Activated B cell treated with CpG ODN at 0.5 μM for 24 hours (primary cell): ENCODE measurements at places on chromosomes 6 and 20. TPM values are rescaled to one million over a fixed set of nuclear protein-coding genes. Genes with fewer than 3 reads are reported as not detected.

DNA sequence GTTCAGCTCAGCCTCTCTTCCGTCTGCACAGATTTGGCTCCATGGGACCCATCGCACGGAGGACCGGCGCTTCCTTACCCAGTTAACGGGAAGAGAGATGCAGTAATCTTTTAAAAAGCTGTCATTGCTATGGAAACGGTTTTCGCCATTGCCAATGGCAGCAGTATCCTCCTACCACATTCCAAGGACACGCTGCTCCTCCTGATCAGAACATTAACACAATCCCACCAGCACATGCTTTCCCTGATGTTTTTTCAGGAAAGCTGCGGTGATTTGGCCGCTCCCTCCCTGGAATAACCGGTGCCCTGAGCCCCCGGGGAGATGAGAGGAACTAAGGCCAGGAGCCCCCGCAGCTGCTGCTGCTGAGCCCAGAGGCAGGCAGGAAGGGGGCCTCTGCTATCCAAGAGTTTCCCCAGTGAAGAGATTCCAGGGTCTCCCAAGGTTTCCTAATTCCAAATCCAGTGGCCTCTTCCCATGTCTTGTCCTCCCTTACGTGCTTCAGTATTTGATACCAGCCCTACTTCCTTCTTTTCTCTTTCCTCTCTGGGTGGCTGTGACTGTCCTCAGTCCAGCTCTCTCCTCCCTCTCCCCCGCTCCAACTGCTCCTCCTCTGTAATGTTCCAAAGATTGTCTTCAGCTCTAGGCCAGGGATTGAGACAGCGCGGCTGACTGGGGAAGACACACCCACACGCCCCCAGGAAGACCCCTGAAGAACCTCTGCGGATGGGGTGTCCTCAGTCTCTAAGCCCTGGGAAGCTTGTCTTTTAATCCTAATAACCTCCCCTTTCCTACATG is 2.6 kb downstream of the BNIP5 start:
- no peak for DNase-seq

The SLC16A10 gene
- total RNA-seq: 0.02 and 0.13 TPM in 2 replicates

DNA sequence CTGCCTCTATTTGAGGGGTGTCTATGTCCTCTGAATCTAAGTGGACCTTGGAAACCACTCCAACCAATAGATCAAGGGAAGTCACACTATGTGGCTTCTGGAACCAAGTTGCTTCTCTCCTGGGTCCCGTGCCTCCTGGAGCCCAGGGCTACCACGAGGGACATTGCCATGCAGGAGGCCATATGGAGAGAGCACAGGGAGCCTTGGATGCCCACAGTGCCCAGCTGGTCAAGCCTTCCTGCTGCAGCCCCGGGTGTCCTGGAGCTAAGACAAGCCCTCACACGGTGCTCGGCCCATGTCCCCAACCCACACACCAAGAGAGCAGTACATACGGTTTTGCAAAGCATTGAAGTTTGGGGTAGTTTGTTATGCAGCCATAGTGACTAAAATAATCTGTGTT is 231.6 kb downstream of the SYNDIG1 start:
- DNase-seq: no peak

- DNase-seq: no peak
Measured at GRCh38 chr20:17210387-17210786, 16.5 kb upstream of the PCSK2 start.

- no peak for DNase-seq
Measured at GRCh38 chr6:156780962-156781853, 4.0 kb downstream of the ARID1B start.

- DNase-seq: no peak
Measured at GRCh38 chr20:15220009-15220656, 882.7 kb upstream of the FLRT3 start.

The CCN5 gene
- not detected in 2 replicates for total RNA-seq

DNA sequence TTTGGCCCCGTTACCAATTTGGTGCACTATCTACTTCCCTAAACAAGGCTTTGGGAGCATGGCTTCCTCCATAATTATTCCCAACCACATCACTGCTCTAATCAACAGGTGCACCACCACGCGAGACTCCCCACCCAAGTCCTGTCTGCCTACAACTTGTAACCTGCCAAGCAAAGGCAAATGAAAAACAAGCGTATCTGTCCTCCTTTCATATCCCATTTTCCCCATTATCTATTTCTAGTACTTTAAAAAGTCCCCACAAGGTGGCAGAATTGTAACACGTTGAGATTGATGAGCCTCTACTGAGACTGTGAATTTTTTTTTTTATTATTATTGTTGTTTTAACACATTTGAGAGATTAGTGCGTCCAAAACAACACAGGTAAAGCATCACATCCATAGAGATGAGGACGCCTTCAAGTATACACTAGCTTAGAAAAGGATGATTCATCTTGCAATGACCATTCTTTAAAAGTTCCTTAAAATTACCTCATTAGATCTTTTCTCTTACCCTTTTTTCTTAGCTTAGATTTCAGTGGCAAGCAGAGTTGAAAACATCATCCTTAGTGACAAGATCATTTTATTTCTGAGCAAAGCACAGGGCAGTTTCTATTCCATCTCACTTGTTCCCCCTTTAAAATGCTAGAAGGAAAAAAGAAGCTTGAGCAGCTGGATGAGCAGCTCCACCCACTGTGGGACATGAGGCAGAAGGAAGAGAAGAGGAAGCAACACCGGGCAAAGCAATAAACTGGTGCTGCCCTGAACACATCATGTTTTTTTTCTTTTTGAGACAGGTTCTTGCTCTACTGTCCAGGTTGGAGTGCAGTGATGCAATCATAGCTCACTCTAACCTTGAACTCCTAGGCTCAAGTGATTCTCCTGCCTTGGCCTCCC is 210.8 kb downstream of the ARHGAP18 start:
- DNase-seq: no peak

The TENT5A gene
- 7.5 and 9.4 TPM in 2 replicates for total RNA-seq

GRCh38 chr6:167856999-167857660 is 30.4 kb downstream of the AFDN start:
- DNase-seq: no peak

- DNase-seq: no peak
Measured at GRCh38 chr6:150929416-150929815, 63.9 kb downstream of the MTHFD1L start.

- no peak for DNase-seq
Measured at GRCh38 chr6:107987805-107988204, 29.8 kb upstream of the SEC63 start.

The PFDN4 gene
- total RNA-seq: 16.5 and 22.1 TPM in 2 replicates

DNA sequence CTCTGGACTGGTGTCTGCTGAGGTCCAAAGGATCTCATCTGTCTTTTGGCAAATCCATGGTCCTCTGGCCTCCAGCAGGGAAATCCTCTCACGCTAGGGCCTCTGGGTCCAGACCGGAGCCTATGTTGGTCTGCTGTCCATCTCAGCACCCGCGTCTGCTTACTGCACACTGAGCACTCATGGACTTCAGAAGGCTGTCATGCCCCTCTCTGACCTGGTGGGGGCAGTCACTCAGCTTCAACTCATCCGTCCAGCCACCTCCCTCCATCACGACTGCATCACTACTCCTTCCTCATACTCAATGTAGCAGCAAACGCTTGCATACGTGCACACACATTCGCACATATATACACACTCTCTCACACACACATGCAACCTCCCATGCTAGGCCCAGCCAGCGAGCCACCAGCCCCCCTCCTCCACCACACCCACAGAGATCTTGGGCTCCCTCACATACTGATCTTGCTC is 33.3 kb downstream of the GABRR2 start:
- no peak for DNase-seq

The EYA4 gene
- 0.05 and 0.40 TPM in 2 replicates for total RNA-seq

The PRDM13 gene
- 0.07 TPM in 1 of 2 replicates, not detected in the other for total RNA-seq

DNA sequence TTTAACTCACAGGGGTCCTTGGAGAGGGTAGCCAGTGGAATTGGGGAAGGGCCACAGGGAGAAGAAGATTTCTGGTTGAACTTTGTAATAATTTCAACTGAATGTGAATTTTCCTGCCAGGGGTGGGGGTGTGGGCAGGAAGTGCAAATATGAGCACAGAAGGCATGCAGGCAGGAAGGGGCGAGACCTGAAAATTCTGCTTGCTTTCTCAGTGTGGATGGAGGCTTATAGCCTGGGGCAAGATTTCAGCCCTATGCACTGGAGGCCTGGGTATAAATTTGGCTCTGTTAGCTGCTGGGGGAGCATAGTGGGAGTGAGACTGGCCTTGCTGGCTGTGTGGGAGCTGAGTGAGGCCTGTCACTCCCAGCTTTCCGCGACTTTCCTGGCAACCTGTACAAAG is 54.4 kb downstream of the PERP start:
- no peak for DNase-seq

DNA sequence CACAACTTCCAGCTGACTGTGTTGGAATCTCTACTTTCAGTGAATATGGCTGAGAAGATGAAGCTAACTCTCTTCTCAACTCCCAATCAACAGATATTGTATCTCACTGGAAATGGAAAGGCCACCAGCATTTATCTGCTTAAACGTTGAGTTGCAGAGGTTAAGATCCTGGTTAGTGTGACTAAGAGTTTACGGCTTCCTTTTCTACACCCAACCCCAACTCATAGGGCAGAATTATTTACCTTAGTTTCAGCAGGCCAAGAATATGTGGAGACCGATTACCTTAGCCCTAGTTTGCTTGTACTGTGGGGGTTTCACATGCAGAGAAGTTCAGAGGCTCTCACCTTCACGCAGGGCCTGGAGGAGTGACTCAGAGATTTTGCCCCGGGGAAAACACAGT is 1026.6 kb downstream of the EYS start:
- DNase-seq: no peak

The FABP7 gene
- total RNA-seq: not detected in 2 replicates

DNA sequence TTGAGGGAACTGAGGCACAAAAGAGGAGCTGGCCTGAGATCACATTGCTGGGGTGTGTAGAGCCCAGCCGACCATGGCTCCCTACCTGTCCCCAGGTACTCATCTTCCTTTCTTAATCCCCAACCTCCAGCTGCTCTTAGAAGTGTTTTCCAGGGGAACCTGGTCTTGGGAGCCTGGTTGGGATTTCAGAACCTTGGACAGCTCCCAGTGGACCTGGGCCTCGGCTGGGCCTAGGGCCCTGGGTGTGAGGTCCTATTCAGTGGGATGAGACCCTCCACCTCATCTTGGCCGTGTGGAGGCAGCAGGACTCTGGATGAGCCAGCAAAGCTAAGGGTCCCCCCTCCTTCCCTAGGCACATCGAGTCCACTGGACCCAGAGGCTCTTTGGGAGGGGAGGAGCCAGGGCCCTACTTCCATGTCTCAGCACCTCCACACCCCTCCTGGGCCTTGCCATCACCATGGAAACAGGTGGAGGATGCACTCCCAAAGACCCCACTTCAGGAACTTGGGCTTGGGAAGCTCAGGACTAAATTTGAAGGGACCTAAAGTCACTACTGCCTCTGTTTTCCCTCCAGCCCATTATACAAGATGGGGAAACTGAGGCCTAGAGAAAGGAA is 38.5 kb downstream of the DLGAP4 start:
- DNase-seq: no peak

The C6orf89 gene
- 29.7 and 30.3 TPM in 2 replicates for total RNA-seq

DNA sequence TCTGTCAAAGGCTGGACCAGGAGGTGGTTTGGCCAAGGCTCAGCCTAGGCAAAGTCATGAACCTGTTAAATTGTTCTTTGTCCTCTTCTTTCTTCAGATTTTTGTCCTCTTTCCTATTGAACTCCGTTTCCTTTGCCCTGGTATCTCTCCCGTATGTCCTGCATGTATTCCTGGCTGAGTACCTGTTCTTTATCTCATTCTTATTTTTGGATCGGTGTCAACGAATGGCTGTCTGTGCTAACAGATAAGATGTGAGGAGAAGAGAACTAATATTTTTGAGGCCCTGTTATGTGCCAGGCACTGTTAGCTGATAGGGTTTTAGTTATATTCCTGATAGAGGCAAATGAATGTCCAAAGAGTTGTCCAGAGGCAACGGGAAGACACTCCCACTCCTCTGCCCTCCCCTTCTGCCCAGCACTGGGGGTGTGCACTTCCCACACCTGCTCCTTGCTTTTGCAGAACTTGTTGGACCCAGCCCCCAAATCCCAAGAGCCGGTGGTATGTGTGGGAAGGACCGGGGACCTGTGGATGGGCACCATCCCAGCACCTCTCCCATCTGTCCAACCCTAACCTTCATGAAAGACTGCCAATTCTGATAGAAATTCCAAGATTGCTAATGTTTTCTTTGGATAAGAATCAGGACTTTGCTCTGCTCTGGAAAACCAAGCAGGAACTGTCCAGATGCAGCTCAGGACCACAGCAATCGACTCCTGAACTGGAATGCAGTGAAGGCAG is 20.6 kb downstream of the MMP24OS start:
- DNase-seq: no peak

- no peak for DNase-seq
Measured at GRCh38 chr20:44171775-44172571, 15.0 kb downstream of the JPH2 start.

DNA sequence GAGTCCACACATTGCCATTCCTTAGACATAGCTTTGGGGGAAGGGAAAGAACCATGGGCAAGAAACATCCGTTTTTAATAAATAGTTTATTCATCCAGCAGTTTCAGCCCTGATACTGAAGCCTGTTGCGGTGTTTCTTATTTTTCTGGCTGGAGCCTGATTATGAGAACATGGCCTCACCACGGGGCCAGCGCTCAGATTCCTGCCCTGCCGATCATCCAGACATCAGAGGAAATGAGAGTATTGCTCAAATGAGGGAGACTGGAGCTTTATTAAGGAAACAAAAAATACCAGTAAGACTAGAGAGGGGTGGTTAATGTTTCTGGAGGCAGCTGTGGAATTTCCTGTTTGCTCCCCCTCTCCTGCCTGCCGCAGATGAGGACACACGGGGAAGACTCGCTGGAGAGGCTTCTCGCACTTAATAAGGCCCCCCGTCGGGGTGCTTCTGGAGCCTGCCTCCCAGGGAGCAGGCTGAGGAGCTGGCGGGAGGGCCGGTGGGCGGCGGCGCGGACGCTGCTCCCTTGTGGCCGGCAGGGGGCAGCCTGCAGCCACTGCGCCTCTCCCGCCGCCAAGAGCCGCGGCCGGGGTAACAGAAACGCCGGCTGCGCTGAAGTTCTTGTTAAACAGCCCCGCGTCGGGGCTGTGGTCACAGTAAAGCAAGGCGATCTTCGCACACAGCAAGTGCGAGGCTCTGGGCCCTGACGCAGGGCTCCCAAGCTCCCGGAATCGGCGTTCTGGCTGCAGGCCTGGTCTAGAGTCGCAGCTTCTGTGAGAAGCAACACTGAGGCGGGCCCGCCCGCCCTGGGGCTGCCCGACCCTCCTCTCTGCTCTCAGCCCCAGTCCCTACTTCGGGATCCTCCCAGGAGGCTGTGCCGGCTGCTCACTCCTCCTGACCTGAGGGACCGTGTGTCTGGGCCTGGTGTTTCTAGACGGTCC is 17.5 kb downstream of the LEMD2 start:
- DNase-seq: peak; percentile 65

DNA sequence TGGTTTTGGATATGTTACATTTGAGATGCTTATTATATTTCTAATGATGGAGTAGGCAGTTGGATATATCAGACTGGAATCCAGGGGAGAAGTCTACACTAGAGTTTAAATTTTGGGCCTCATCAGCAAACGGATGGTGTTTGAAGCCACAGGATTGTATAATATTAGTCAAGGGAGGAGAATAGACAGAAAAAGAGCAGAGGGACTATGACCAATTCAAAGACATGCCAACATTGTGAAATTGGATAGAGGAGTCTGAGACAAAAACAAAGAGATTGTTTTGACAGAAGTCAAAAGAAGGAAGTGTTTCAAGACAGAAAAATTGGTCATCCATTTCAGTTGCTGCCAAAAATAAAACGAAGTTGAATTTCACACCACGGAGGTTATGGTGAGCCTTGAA is 66.5 kb downstream of the NOX3 start:
- DNase-seq: no peak
